ENCODE measurements at places on chromosomes 4 and X.

GRCh38 chrX:46553935-46554334 lies 8.7 kb upstream of the ZNF674 start:
- no peak for DNase-seq

- no peak for DNase-seq
Measured at GRCh38 chr4:142281999-142282398, 564.1 kb downstream of the INPP4B start.

GRCh38 chr4:8082517-8083055 lies 76.0 kb downstream of the ABLIM2 start:
- DNase-seq: no peak

GRCh38 chrX:66167431-66167830 lies 3.4 kb downstream of the HEPH start:
- DNase-seq: no peak

DNA sequence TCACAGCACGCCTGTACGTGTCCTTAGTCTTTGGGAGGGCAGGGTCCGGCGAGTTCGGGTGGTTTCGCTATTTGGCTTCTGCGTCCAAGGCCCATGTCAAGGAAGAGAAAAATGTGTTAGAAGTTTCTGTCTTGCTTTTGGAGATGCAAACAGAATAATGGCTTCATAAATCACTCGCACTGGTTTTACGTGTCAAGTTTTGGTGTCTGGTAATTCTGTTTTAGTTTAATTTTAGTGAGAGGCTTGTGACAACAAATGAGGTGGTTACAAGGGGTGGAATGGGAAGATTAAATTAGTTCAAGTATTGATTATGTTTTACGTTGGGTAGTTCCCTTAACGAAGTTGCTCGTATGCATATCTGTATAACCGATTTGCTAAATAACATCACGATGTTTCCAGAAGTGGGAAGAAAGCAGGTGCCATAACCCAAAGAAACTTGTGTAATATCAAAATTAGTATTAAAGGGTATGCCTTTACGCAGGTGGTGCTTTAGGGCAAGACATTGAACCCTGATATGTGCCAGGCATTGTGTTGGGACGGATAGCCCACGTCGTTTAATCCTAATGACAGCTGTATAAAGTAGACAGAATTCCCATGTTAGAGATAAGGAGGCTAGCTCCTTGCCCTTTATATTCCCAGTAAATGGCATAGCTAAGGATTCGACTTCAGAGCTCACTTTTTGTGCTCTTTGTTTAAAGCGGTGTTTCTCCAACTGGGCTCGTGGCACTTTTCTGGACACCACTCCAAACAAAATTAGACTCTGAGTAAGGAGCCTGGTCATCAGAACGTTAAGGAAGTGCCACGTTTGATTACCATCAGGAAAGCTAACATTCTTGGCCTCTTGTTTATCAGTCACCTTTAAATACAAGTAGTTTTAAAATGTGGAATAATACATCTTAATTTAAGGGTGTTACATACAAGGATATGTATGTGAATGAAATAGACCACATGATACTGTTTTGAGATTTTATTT lies 843 bp downstream of the RPL34 start:
- DNase-seq: no peak

- DNase-seq: no peak
Measured at GRCh38 chrX:134797390-134797700, 139.1 kb upstream of the PLAC1 start.

DNA sequence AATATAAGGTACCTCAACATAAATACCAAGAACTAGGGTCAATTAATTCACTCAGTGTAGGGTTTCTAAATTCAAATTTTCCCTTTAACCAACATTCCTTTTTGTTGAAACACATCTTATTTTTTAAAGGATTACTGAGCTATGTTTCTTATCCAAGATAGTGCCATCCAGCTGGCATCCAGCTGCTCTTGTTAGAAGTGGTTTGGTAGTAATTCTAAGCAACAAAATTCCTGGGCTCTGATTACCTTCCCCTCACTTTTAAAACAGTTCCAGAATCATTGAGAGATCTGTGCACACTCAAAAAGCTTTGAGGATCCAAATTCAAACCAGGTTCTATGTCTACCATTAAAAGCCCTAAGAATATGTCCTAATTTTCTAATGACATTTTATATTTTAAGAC lies 583.7 kb downstream of the TRIML1 start:
- DNase-seq: no peak

DNA sequence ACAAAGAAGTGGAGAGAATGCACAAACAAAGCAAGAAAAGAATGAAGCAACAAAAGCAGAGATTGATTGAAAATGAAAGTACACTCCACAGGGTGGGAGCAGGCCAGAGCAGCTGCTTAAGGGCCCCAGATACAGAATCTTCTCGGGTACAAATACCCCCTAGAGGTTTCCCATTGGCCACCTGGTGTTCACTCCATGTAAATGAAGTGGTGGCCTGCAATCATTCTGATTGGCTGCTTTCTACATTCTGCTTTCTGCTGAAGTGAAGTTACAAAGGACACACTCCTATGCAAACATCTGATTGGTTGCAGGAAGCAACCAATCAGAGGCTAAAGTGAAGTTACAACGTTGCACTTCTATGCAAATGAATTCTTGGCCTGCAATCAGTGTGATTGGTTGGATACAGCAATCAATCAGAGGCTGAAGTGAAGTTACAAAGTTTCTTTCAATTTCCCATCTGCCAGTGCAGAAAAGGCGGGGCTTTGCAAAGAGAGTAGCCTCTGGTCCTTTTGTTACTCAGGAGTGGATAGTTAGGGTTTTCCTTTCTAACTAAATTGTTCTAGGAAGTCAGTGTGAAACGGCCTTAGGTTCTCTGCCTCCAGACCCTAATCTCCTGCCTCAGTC lies 19.0 kb upstream of the GPC4 start:
- DNase-seq: no peak

- no peak for DNase-seq
Measured at GRCh38 chr4:41927796-41928499, 7.3 kb upstream of the TMEM33 start.

GRCh38 chrX:69503228-69503781 lies 821 bp upstream of the NALF2 start:
- DNase-seq: peak; percentile 78

GRCh38 chr4:89751416-89751815 lies 85.5 kb downstream of the SNCA start:
- DNase-seq: no peak

- no peak for DNase-seq
Measured at GRCh38 chrX:148441387-148441786, 59.0 kb upstream of the AFF2 start.

- DNase-seq: no peak
Measured at GRCh38 chrX:44828008-44828605, 15.7 kb upstream of the DUSP21 start.

- DNase-seq: no peak
Measured at GRCh38 chrX:117636826-117637225, 479.8 kb downstream of the KLHL13 start.

DNA sequence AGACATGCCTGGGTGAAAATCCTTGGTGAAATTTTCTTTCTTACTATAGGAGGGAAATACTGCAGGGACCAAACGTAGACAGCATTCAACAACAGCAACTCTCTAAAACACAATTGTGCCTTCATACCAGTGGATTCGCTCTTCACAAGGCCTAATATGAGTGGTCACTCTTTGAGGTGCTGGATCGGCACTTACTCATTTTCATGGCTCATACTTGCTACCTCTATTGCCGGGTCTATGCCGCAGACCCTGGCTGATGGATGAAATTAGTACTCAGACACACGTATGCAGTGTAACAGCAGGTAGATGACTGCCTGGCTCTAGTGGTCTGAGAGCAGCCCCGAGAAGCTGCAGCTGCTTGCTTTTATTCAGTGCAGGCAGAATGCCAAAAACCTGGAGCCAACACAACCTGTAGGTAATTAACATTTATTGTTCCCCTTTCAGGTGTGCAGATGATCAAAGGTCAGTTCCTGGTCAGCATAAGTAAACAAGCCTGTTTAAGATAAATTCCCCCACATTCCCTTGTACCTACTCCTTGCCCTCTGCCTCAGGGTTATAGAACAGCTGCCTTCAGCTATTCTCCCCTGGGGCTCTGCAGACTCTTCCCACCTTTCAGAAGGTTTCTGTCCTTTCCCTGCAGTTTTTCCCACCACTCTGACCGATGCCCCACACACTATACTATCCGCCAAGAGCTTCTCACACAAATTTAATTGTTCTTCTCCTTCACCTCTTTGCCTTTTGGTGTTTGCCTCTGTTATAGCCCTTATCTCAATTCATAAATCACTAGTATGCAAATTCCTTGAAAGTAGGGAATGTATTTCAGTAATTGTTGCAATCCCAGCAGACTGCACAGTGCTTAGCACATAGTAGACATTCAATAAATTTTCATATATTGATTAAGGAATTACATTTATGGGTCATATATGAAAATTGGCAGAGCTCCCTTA lies 210.0 kb downstream of the SPANXN3 start:
- no peak for DNase-seq

DNA sequence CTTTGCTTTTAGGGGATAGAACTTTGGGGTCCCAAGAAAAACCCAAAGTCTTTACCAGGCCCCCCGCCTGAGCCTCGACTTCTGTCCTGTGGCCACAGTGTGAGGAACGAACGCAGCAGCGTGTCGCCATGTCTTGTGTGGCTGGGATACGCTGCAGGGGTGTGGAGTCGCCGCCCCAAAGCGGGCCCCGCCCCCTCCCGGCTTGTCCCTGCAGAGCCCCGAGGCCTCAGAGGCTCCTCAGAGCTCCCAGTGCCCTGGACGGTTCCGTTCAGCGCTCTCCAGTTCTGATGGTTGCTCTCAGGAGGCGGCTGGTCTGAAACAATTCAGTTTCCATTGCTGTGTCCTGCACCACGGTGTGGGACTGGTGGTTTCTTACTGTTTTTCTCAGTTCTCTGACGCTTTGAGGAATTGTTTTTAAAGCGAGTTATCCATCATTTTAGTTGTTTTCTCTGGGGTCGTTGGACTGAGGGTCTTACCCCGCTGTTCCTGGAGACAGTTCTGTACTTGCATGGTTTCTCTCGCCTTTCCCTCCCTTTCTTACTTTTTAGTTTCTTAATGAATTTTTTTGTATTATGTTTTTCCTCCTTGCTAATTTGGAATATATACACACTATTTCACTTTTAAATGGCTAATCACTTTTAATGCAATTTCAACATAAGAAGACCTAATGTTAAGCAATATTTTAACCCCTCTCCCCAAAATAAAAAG lies 1.6 kb upstream of the IDUA start:
- no peak for DNase-seq

GRCh38 chr4:14749910-14750309 lies 252.4 kb upstream of the CPEB2 start:
- DNase-seq: no peak

DNA sequence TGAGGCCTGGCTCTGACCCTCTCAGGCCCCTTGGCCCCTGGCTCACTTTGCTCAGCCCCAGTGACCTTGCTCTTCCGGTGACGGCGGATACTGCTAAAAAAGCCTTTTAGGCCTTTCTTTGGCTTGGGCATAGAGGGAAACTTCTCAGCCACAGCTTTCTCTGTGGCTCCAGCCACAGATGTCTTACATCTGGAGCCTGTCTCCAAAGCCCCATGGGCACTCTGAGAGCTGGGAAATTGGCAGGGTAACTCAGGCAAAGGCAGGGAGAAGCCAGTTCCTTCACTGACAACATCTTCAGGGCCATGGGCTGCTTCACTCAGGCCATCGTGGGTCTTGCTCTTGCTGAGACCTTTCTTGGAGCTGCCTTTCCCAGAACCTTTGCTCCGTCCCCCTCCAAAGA lies 12.8 kb downstream of the AMER1 start:
- DNase-seq: no peak

- DNase-seq: no peak
Measured at GRCh38 chrX:28756647-28757046, 169.4 kb downstream of the IL1RAPL1 start.

- no peak for DNase-seq
Measured at GRCh38 chrX:11998944-11999343, 139.3 kb upstream of the FRMPD4 start.

DNA sequence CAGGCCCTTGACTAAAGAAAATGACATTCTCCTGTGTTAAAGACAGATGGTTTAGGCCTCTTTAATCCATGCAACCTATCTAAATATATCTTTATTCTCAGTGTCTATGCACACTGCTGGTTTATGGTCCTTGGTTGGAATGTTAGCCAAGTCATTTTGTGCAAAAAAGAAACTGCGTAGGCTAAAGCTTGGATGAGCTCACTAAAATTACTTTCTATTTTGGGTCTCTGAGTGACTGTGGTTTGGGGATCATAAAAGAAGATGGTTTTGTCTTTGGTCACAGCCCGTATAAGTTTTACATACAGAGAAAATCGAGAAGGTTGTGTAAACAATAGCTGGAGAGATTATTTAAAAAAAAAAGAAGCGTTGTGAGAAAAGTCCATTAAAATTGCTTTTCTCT lies 443.6 kb downstream of the UBE2NL start:
- no peak for DNase-seq

DNA sequence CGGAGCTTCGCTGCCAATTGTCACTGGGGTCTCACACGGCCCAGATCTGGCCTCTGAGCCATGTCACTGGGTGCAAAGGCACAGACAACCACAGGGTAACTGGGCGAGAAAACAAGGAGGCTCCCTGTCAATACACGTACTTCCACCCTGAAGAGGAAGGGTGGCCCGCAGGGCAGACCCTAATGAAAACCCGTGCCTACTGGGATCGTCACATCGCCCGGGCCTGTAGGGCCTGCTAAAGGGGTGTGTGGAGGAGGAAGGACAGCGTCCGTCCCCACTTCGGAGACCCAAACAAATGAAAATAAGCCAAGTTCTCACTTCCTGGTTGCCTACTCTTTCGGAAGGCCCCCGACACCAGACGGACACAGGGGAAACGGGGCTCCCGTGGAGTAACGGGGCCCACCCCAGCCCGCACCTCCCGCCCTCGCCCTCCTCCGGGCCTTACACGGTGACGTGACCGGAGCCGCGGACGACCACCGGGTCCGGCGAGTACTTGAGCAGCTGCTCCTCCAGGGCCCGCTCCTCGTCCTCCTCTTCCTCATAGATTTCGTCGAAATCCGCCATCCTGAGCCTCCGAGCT lies 578 bp downstream of the CHIC2 start:
- no peak for DNase-seq

DNA sequence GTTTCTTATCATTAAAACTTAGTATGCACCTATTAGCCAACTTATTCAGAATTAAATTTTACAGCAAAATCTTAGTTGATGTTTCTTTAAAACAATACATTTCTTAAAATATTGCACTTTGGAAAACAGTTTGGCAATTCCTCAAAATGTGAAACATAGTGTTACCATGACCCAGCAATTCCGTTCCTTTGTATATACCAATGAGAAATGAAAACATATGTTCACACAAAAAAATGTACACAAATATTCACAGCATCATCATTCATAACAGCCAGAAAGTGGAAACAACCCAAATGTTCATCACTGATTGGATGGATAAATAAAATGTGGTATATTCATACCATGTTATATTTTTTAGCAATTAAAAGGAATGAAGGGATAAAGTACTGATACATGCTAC lies 50.2 kb downstream of the WDR44 start:
- no peak for DNase-seq

DNA sequence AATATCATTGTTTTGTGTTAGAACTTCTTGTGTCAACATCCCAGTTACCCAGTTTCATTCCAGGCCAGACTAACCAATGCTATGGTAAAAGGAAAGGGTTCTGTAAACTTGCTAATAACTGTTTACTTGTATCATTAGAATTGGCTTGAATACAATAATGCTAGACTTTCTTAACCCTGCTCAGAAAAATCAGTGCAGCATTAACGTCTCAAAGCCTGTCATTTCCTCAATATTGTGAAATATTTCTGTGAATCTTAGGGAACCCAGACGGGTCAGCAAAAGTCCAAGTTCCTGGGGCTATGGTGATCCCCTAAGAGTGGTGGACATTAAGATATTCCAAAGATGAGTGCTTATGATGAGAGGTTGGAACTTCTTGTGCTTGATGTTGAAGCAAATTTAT lies 541.2 kb upstream of the MAGEB18 start:
- DNase-seq: no peak
